ENCODE measurements at places on chromosomes 7 and 10.

GRCh38 chr7:128757203-128757602 is 18.0 kb downstream of the CALU start:
- no peak for DNase-seq

GRCh38 chr10:78778444-78779338 is 290.1 kb upstream of the ZMIZ1 start:
- DNase-seq: no peak

DNA sequence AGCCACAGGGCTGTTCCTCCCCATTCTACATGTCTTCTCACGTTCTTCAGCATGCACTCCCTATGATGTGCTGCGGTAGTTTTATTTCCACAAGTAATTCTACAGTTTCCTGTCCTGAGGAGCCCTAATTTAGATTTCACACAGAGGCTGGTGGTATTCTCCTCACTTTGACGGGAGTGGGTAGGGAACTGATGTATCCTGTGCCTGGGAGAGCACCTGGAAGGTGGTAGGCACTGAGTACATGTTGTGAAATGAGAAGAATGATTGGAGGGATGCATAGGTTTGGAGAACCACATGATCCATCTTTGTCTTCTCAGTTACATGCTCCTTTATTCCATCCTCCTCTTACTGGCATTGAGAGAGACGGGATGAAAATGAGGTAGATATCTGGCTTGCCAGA is 118.2 kb upstream of the CCDC6 start:
- no peak for DNase-seq

- no peak for DNase-seq
These were observed 1033.8 kb downstream of the NRG3 start for GRCh38 chr10:82908751-82909150.

DNA sequence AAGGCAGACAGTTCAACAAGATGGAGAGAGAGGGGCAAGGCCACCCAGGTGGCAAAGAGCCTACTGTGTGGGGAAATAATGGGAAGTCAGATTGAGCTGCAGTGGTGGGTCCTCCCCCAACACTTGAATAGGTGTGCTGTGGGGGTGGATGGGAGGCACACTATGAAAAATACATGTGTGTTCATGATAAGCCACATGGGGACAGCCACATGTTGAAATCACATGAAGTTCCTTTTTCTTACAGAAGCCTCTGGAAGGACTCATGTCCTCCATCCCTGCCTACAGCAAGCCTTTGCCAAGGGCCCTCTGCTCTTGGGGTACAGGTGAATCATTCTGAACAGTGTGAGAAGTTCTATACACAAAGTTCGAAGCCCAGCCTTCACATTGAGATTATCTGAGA is 310.9 kb downstream of the LRMDA start:
- no peak for DNase-seq

DNA sequence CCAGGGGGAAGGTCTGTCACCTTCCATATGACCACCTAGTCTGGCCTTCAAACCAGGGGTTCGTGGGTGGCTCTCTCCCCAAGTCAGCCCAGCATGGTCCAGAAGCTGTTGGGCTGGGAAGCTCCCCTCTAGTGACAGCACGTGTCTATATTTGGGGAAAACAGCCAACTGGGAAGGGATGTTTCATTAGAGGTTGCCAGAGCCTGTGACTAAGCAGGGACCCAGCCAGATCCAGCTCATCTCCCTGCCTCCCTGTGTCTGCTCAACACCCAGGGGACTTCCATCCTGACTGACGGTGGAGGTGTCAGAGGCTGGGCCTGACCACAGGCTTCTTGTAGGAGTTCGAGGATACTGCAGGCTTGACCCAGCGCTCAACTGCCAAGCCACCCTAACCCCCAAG is 10.5 kb downstream of the STYXL1 start:
- no peak for DNase-seq

DNA sequence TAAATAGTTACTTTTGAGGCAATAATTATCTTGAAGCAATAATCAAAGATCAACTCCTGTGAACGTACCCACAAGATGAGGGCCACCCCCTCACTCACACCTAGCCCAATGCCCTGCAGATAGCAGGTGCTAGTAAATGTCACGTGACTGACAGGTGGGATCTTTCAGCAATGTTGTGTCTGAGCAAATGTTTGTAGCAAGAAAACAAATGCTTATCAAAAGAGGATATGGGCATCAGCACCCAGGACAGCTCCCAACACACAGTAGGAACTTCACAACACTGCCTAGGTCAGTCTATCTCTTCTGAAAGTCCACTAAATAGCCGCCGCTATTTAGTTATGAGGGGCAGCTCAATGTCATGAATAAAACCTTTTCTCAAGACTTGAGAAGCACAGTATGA is 120.8 kb upstream of the PDLIM1 start:
- no peak for DNase-seq

GRCh38 chr7:53013925-53014324 is 21.5 kb upstream of the POM121L12 start:
- DNase-seq: no peak

- DNase-seq: peak; percentile 59
These were observed 11.3 kb downstream of the PLAU start for GRCh38 chr10:73922007-73922863.

DNA sequence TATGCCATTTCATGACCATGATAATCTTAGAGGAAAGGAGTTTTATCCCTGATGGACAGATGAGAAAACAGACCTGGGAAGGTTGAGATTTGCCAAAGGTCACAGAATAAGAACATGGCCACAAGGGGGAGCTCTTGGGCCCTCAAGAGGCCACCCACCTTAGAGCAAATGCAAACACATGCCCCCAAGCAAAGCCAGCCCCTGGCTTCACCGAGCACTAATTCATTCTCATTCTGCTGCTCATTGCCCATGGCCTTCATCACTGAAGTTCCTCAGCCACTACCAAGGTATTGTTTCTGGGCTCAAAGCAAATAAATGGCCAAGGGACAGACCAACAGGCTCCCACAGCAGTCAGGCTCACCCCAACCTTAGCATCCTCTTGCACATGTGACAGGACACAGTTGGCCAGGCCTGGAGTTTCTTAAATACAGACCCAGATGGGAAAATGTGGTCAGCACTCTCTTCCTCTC is 44.2 kb downstream of the PDLIM1 start:
- DNase-seq: peak; percentile 63

DNA sequence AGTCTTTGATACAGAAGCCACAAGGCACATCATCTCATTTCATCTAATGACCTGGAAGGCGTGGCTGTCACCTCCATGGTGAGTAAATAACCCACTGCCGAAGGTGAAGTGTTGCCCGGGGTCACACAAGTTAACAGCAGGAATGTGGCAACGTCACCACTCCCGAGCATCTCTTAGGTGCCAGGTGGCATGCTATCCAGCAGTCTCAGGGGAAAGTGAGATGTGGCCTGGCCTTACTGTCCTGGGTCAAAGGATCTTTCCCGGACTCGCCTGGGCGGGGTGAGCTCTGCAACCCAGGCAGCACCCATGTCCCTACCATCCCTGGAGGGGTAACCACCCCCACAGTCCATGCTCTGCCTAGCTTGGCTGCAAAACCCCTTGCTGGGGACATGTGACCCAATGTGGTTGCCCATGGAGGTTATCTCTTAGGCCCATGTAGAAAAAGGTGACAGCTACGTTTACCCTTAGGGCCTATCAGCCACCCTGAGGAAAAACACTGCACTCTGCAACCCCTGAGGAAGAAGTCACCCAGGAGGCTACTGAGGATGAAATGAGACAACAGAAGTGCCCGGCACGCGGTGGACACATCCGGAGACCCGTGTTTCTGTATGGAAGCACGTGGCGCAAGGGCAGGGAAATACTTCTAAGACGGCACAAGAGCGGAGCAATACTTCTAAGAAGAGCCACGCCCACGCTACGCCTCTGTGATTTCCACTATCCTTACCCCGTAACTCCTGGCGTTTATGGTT is 52.0 kb downstream of the BAIAP2L1 start:
- DNase-seq: no peak

DNA sequence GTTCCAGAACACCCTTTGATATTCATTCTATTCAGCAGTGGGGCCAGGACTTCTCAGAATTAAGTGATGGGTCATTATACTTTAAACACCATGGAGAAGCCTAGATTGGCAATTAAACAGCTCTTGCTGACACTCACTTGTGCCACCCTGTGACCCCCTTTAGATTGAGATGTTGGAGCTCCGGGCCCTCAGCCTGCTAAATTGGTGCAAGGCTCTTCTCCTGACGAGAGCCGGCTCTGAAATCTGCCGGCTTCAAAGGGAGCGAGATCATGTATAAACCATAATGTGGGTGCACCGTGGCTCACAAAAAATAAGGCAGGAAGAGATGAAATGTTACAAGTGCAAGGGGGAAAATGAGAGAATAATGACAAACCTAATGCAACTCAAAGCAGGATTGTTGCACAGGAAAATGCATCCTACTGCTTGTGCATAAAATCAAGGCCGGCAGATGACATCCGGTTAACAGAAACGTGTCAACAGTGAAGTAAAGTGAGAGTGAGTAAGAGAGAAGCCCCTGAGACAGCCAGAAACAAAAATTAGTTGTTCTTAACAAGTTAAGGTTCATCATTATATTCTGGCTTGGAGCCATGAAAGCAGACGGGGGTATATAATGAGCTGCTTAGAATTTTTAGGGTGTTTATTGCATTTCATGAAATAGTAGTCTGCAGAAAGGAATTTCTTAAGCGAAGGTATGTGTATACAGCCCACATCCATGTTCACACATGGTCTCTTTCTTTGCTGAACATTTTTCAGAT is 198.2 kb downstream of the TCF7L2 start:
- DNase-seq: no peak

DNA sequence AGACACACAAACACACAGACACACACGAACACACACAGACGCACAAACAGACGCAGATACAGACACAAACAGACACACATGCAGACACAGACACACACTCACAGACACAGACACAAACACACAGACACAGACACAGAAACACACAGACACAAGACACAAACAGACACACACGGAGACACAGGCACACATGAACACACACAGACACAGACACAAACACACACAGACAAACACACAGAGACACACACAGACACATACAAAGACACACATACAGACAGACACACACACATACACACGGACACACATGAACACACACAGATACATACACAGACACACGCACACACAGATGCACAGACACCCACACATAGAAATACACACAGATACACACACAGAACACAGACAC is 434.9 kb downstream of the DNAJB6 start:
- DNase-seq: no peak

DNA sequence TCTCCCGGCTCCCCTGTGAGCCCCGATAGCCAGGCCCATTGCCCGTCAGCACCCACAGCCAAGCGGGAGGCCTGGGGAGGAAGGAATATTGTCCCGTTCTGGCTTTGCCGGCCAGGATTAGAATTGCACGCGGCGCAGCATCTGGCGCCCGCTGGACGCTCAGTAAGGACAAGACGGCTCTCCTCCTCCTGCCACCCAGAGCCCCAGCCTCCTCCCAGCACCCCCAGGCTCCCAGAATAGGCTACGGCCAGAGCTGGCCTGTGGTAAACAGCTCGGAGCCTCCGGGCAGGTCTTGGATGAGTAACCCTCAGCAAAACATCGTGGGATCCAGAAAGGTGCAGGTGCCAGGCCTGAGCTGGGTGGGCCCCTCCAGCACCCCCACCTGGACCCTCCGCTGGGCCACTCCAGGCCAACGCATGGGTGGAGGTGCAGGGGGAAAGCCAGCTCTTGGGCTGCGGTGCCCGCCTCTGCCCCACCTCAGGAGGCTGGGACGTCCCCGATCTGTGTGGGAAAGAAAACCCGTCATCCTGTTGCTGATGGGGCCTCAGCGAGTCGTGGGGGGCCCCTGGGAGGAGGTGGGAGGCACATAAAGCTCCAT is 5.8 kb upstream of the FAM20C start:
- no peak for DNase-seq

GRCh38 chr7:50661345-50662040 is 96.3 kb upstream of the DDC start:
- DNase-seq: peak; percentile 58

DNA sequence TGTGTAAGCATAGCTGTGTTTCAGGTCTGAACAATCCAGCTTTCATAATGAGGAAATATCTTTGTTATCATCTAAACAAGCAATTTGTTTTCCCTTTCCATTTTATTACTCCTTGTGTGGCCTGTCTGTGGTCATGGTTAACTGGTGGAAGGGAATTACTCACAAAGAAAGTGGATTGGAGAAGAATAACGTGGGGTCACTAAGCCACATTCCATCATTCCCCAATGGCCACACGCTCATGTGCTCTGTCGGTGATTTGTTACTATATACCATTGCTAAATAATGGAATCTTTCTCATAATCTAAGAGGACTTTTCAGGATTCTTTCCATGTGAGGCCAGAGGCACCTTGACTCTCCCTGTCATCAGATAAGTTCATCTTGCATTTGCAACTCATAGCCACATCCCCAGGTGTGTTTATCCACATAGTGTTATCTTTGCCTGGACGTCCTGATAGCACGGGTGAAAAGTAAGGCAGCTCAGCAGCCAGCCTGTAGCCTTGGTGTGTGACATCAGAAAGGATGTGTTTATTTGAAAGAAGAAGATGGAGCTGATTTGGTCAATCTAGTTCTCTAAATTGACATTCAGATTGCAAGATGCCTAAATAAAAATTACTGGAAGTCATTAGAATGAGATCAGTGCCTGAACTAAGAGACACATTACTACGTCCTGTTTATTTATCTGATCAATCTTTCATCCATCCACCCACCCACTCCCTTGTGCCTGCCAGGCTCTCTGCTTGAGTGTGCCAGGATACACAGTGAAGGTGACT is 128.9 kb downstream of the CELF2 start:
- no peak for DNase-seq

DNA sequence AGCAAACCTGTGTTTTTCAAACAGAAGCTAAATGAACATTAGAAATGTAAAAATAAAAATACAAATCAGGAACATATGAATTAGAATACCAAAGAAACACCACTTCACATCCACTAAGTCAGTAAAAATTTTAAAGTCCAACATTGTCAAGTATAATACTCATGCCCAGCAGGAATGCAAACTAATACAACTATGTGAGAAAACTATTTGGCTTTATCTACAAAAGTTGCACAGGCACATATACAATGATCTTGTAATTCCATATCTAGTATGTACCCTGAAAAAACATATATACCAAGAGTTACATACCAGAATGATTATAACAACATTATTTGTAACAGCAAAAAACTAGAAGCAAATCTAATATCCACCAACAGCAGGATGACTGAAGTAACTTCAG is 91.1 kb downstream of the RNF32 start:
- no peak for DNase-seq

DNA sequence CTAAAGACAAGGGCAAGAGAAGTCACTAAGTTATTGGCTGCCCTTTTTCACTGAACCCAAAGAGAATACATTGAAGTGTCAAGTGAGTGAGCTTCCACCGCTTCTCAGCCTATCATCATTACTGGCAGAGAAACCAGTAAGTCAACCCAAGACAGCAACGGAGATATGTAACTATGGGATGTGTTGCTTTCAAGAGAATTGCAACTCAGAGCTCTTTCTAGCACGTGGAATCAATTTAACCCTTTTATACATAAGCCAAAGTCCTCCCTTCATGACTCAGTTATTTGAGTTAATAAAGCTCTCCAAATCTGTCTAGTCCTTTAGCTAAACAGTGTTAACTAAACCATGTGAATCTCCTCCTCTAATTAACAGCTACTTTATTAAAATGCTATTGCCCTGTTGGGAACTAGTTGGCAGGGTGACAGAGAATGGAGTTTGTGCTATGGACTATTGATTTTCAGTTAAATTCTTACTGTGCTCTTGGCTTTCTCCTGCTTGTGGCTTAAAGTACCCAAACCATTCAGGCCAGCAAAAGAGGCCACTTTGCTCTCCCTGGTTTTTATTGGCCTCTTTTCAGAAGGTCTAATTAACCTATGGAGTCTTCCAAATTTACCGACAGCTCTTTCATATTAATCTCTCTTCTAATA is 287.7 kb downstream of the NRG3 start:
- DNase-seq: no peak
